Testis (tissue), 5 donors: ENCODE measurements at places on chromosomes 1 and 21.
A peak's percentile ranks its signal among the peaks of the same experiment; 100 is the strongest.

DNA sequence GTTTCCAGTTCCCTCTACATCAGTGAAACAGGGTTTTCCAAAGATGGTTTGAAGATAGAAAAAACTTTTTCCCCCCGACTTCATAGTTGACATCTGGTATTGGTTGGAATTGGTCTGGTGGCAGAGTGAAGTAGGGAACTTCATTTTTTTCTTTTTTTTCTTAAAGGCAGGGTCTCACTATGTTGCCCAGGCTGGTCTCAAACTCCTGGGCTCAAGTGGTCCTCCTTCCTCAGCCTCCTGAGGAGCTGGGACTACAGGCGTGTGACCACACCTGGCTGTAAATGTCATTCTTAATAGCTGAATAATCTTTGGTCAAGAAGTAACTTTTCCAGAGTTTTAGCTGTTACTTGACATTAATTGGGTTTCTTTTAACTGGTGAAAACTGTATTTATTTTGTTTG lies 21.7 kb downstream of the ZBTB37 start:
- DNase-seq: no peak

DNA sequence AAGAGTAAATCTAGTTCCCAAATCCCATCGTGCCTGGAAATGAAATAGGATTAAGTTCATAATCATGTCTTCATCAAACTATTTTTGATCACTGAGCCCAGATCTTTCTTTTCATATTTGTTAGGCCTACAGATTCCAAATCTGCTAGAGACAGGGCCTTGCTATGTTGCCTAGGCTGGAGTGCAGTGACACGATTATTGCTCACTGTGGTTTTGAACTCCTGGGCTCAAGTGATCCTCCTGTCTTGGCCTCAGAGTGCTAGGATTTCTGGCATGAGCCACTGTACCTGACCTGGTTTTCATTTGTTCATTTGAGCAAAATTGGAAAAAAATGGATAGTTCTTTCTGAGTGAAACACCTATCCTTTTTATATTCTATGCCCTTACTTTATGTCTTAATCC lies 28.0 kb upstream of the DIPK1A start:
- no peak for DNase-seq

GRCh38 chr1:220184506-220184905 lies 87.7 kb downstream of the RAB3GAP2 start:
- DNase-seq: no peak

- DNase-seq: no peak
Observed at GRCh38 chr21:15326032-15326867, 261.4 kb upstream of the NRIP1 start.

DNA sequence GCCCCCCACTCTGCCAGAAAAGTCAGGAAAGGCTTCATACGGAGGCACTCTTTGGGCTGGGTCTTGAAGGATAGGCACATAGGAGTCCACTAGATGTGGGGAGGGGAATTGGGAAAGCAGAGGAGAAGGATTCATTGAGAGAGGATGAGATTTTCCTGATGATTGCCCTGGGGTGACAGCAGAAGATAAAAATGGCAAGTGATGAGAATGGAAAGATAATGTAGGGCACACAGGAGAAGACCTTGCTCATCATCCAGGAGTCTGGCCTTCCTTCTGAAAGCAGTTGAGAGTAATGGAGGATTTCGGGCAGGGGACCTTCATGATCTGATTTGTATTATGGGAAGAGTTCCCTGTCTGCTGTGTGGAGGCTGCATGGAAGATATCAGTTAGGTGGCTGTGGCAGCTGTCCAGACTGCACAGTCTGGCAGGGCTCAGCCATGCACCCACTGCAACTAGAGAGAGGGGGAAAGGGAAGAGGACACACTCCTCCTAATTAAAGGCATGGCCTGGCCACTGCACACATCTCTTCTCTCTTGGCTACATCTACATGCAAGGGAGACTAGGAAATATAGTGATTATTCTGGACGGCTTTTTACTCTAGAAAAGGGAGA lies 9.6 kb upstream of the FABP3 start:
- DNase-seq: no peak

- peak; percentile 24 for DNase-seq
Observed at GRCh38 chr1:18941221-18942141, 15.0 kb downstream of the IFFO2 start.

GRCh38 chr1:45299981-45300668 lies 26.6 kb upstream of the HPDL start:
- DNase-seq: peak; percentile 70

DNA sequence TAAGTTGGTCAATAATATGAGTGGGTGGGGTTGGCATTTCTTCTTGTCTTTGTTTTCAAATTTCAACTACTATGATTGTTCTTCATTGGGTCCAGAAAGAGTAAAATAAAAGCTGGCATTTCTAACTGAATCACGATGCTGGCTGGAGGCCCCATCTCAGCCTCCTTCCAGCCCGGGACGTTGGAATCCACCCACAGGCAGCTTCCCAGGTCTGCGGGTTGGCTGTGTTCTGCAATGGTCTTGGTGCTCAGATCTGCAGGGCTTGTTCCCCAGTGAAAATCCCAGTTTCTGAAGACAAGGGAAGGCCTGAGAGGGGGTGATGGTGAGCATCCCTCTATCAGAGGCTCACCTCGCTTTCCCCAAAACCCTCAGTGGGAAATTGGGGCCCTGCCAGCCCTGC lies 54.7 kb upstream of the ARHGEF16 start:
- peak; percentile 40 for DNase-seq

GRCh38 chr21:36040389-36040788 lies 19.9 kb downstream of the SETD4 start:
- no peak for DNase-seq

DNA sequence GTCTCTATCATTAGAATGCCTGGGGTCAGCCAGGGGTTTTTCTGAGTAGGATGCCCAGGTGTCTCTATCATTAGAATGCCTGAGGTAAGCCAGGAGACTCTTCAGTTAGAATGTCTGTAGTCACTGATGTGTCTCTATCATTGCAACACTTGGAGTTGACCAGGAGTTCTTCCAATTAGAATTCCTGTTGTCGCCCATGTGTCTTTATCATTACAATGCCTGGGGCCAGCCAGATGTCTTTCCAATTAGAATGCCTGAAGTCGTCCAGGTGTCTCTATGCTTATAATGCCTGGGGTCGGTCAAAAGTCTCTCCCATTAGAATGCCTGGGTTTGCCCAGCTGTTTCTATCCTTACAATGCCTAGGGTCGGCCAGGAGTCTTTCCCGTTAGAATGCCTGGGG lies 55.8 kb downstream of the RNF187 start:
- DNase-seq: no peak

DNA sequence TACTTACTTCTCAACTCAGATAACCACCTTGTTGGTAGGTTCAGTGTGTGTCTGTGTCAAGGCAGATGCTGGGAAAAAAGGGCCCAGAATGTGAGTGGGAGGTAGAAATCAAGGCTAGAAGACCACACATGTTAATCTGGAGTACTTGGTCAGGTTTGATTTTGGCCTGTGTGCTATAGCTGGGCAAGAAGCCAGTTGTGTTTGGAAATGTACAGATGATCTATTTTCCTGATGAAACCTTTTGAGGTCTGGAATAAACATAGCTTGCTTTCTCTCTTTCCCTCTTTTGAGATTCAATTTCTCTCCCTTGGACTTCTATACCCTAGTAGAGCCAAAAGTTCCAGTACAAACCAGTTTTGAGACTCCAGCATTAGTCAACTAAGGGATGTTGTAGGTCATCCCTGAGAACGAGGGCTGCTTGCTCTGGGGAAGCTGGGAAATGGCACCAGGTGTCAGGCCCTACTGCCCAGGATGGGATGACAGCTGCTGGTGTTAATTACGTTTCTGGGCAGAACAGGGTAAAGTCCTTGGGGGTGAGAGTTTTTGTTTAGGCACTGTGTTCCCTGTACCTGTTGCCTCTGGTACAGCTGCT lies 15.8 kb downstream of the MAPKAPK2 start:
- DNase-seq: no peak

DNA sequence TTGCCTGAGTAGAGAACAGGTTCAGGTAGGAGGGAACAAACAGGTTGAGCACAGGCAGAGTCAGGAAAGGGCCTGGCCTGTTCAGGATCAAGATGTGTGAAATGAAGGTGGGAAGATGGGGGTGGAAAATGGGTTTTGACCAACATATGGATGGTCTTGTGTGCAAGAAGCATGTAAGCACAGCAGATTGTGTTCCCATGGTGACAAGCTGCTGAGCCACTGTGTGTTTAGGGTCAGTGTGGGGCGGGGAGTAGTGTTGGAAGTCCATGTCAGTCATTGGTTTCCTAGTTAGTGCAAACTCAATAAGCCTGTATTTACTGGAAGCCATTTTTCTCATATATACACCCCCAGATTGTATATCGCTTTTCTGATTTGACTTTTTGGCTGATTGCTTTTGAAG lies 111.9 kb downstream of the CAMTA1 start:
- DNase-seq: no peak

- no peak for DNase-seq
Observed at GRCh38 chr1:232578651-232579195, 51.2 kb downstream of the SIPA1L2 start.

DNA sequence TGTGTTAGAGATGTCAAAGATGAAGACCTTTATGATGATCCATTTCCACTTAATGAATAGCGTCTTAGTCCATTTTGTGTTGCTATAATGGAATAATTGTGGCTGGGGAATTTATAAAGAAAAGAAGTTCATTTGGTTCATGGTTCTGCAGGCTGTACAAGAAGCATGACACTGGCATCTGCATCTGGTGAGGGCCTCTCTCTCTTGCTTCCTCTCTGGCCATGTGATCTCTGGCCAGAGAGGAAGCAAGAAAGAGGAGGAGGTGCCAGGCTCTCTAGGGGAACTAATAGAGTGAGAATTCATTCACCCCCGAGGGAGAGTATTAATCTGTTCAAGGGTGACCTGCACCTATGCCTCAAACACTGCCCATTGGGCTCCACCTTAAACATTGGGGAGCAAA lies 242.8 kb downstream of the DISC1 start:
- DNase-seq: no peak

DNA sequence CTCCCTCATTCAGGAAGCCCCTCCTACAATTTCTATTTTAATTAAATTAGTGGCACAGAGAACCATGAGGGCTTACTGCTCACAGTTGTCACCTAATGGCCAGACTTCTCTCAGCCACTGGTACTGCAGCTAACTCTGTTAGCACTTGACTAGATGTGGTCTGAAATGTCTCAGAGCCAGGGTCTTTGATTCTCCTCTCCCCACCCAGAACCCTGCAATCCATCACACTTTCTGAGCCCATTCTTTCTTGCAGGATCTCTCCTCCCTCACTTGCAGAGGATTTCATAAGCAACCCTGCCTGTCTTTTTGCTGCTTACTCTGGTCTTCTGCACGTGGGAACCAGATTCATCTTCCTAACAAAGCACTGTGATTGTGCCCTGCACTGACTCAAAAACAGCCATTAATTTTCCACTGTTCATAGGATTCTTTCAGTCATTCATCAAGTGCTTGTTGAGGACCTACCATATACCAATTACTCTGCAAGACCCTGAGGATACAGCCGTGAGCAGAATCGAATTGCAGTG lies 108.4 kb downstream of the EDEM3 start:
- DNase-seq: no peak
